Naive thymus-derived CD4-positive, alpha-beta T cell (primary cell): ENCODE measurements at places on chromosomes 13 and 19. TPM values are rescaled to one million over a fixed set of nuclear protein-coding genes. Genes with fewer than 3 reads are reported as not detected.

NECTIN2 gene
- 0.38 TPM for total RNA-seq

MEIOSIN gene
- total RNA-seq = not detected

DNA sequence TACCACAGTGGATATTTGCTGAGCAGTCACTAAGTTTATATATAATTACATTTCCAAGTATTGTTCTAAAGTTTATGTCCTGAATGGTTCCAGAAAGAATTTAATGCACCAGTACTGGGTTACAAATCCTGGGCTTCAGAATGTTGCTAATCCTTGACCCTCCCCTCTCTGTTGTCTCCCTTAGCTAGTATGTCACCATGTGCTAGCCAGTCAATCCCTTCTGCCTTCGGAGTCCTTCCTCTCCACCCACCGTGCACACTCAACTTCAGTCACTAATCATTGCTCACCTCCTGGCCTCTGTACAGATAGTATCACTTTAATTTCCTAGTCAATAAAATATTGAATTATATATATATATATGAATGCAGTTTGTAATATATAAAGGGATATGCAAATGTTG, 7.5 kb downstream of the FAM124A start:
- no peaks in the 10 kb centered on the region for H3K4me1 ChIP-seq
- H3K4me3 ChIP-seq = no peak overlapping the region
- no peaks in the 10 kb centered on the region for H3K27me3 ChIP-seq
- no peak for DNase-seq
- no peaks in the 10 kb centered on the region for H3K36me3 ChIP-seq

TEX101 gene
- total RNA-seq = not detected

DNA sequence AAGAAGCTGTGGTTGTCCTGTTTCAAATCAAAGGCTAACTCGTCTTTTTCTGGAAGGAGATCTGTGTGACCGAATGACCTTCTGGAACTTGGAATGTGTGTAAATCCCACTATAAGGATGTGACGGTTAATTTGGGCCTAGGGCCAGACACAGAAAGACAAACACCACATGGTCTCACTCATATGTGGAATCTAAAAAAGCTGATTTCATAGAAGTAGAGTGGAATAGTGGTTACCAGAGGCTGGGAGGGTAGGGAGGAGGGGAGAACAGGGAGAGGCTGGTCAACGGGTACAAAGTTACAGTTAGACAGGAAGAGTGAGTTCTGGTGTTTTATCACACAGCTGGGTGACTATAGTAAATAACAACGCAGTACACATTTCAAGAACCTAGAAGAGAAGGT, 39.3 kb upstream of the RGCC start:
- DNase-seq = no peak
- no peaks in the 10 kb centered on the region for H3K36me3 ChIP-seq
- H3K27ac ChIP-seq = no peak overlapping the region

DNA sequence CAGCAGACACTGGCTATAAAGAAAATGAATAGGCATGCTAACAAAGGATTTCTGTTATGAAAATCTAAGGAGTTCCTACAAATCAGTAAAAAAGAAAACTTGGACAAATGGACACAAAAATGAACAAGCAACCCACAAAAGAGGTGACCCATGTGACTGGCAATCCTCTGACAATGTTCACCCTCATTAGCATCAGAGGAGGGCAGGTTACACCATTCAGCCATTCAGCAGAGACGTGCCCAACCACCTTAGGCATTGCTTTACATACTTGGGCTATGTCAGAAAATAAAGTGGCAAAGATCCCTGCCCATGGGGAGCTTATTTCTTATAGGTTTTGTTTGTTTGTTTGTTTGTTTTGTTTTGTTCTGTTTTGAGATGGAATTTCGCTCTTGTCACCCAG, 46.0 kb downstream of the TNFRSF19 start:
- H3K36me3 ChIP-seq = no peaks in the 10 kb centered on the region
- no peak overlapping the region for H3K27ac ChIP-seq
